Activated CD4-positive, CD25-positive, alpha-beta regulatory T cell (primary cell): ENCODE measurements at places on chromosomes 16 and 17.

DNA sequence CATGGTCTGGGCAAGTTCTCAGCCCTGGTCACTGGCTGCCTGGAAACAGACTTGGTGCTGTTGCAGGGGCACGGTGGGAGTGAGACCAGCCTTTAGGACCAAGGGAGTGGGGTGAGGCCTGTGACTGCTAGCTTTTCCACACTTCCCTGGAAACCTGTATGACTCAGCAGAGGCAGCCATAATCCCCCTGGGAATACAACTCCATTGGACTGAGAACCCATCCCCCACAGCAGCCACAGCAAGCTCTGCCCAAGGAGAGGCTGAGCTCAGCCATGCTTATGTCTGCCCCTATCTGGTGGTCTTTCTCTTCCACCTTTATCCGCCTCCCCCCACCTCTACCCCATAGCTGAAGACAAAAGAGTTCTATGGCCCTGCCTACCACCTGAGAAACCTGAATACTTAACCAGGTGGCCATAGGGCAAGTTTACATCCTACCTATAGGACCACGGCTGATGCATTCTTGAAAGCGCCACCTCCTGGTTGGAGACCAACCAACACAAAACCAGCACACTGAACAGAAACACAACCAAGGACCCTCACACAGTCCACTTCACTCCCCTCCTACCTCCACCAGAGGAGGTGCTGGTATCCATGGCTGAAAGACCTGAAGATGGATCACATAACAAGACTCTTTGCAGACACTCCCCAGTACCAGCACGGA lies 816.2 kb upstream of the SOX9 start:
- DNase-seq = no peak

DNA sequence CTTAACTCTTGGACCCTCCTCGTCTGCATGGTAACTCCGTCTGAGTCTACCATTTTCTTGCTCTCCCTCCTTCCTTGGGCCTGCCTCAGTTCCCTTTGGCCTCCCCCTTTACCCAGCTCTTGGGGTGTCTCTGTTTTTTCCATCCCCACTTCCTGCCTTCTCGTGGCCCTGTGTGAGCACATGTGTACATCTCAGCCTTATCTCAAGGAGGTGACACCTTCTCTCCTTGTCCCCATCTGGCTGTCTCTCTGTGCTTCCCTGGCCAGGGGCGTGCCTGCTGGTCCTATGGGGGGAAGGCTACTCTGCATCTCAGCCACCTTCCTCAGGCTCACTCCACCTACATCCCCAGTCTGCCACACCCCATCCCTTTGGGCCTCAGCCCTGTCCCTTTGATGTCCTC lies 6.6 kb downstream of the CTF1 start:
- no peak for DNase-seq

DNA sequence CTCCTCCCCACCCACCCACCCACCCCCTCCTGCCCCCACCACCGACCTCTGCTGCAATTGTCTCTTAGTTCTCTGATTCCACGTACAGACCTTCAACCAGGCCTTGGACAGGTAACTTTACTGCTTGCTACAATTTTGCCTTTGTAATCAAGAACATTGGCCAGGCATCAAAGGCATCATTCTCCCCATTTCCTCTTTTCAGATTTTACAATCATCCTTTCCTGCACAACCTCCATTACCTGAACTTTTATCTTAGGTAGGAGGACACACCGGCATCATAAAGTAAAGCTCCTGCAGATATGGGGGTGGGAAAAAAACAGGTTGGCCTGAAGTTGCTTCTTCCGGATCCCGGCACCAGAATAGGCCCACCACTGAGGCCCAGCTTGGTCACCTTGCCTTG lies 25.7 kb upstream of the SUPT4H1 start:
- DNase-seq = no peak

- no peak for DNase-seq
These were observed 26.5 kb upstream of the ALOX12 start for GRCh38 chr17:6969323-6969726.

DNA sequence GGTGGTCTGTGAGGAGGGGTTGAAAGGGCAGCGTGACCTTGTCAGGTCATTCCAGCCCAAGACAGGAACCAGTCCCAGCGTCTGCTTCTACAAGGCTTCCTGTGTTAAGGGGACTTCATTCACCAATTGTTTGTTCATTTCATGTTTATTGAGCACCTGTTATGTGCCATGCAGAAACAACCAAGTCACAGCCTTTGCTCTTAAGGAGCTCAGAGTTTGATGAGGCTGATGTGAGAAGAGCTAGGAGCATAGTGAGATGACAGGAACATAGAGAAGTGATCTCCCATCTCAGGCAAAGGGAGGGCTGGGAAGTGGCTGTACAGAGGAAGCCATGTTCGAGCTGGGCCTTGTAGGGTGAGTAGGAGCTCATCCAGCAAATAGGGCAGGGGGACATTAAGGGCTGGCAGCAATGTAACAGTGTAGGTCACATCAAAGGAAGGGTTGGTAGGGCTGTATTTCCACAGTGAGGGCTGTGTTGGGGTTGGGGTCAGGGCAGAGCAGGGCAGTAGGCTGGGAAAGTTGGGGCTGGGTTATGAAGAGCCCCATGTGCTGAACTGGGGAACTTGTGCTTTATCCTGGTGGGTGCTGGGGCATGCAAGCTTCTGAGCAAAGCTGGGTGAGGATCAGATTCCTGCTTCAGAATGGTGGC lies 79.8 kb downstream of the ARHGAP23 start:
- no peak for DNase-seq

DNA sequence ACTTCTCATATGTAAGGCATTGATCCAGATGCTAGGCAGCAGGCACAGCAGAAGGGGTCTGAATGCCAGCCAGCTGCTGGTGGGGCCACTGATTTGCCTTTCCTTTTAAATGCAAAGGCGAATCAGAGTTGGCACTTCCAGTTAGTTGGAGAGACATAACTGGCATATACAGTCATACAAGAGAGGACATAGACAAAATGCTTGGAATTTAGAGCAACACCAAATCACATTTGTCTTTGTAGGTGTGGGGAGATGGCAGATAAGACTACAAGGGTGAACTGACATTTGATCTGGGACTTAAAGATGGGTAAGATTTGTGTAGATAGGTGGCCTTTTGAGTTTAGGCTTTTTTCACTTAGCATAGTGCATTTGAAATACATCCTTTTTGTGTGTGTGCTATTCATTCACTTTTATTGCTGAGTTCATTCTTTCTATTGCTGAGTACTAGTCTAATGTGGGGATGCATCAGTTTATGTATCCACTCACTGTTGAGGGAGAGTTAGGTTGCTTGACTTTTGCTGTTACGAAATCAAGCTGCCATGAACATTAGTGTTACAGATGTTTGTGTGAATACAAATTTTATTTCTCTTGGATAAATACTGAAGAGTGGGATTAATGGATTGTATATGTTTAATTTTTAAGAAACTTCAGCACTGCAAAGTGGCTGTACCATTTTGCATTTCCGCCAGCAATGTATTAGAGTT lies 74.1 kb downstream of the SPECC1 start:
- DNase-seq = no peak

DNA sequence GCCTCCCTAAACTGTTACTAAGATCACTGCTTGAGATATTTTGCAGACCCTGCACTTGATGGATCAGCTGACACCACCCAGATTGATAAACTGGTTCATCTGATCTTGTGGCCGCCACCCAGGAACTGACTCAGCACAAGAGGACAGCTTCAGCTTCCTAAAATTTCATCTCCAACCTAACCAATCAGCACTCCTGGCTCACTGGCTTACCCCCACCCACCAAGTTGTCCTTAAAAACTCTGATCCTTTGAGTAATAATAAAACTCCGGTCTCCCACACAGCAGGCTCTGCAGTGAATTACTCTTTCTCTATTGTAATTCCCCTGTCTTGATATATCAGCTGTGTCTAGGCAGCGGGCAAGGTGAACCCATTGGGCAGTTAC lies 174.8 kb downstream of the UTP18 start:
- DNase-seq = no peak

- no peak for DNase-seq
These were observed 67.8 kb upstream of the AXIN2 start for GRCh38 chr17:65629234-65629690.

DNA sequence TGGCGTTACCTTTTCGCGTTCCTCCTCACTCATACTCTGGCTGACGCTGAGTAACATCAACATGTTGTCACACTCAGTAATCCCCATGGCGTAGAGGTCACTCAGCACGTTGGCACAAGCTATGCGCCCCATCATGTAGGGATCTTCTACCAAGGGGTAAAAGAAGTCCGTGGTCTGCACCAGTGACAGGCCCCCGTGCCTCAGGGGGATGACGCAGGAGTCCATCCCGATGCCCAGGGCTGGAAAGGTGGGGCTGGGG lies 596 bp downstream of the SEPHS2 start:
- DNase-seq = no peak

DNA sequence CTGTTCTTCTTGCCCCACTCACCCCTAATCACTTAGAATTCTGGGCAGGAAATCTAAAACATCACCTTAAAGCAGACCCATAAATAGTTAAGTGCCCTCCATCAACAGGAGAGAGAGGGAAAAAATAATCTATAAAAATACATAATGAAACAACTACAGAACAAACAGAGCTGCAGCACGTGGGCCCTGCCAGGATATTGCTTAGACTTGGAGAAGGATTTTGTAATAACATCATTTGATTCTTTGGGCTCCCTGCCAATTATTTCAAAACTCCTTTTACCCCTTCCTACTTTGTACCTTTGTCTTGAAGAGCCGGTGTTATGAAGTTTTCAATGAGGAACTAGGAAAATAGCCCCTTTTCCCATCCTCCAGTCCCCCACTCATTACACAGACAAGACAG lies 130.6 kb upstream of the TOX3 start:
- DNase-seq = no peak

GRCh38 chr17:74950207-74950606 lies 14.5 kb downstream of the OTOP3 start:
- DNase-seq = no peak

DNA sequence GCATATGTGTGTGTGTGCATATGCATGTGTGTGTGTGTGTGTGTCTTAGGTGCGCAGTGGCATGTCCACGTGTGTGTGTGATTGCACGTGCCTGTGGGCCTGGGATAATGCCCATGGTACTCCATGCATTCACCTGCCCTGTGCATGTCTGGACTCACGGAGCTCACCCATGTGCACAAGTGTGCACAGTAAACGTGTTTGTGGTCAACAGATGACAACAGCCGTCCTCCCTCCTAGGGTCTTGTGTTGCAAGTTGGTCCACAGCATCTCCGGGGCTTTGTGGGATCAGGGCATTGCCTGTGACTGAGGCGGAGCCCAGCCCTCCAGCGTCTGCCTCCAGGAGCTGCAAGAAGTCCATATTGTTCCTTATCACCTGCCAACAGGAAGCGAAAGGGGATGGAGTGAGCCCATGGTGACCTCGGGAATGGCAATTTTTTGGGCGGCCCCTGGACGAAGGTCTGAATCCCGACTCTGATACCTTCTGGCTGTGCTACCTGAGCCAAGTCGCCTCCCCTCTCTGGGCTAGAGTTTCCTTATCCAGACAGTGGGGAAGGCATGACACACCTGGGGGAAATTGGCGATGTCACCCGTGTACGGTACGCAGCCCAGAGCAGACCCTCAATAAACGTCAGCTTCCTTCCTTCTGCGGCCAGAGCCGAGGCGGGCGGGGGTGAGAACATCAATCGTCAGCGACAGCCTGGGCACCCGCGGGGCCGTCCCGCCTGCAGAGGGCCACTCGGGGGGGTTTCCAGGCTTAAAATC lies 47.6 kb downstream of the IL21R start:
- peak; percentile 30 for DNase-seq

DNA sequence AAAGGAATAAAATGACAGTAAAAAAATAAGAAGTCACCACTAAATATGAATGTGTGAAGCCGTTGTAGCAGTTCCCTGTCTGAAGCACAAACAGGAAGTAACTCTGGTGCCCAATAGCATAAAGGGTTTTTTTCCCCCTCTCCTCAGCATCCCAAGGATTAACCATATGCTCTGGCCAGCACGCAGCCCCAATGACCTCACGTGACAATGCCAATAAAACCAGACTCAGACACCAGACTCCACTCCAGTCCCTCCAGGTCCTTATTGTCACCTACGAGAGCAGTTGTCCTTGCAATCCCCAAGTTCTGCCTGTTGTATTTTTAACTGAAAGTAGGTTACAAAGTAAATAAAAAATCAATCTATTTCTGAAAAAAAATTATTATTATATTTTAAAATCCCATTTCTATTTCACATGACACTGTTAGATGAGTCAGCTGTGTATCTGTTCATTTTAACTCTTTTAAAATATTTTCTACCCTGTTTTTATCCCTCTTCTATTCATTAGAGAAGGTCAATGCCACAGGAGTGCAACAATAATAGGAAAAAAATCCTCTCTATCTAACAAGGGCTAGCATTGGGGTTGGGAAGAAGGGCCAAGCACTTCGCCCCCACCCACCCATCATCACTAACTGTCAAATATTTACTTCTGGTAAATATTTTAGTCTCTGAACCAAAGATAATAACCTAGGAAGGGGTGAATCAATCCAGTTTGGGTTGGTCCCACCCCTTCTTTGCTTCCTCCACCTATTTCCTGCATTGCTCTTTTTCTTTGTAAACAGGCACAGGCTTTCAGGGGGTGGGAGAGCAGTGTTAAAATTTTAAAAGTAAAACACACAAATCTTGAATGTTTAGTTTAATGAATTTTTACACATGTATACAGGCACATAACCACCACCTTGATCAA lies 6.6 kb downstream of the PRAC1 start:
- no peak for DNase-seq

GRCh38 chr16:12349936-12350850 lies 373.7 kb downstream of the SNX29 start:
- no peak for DNase-seq

DNA sequence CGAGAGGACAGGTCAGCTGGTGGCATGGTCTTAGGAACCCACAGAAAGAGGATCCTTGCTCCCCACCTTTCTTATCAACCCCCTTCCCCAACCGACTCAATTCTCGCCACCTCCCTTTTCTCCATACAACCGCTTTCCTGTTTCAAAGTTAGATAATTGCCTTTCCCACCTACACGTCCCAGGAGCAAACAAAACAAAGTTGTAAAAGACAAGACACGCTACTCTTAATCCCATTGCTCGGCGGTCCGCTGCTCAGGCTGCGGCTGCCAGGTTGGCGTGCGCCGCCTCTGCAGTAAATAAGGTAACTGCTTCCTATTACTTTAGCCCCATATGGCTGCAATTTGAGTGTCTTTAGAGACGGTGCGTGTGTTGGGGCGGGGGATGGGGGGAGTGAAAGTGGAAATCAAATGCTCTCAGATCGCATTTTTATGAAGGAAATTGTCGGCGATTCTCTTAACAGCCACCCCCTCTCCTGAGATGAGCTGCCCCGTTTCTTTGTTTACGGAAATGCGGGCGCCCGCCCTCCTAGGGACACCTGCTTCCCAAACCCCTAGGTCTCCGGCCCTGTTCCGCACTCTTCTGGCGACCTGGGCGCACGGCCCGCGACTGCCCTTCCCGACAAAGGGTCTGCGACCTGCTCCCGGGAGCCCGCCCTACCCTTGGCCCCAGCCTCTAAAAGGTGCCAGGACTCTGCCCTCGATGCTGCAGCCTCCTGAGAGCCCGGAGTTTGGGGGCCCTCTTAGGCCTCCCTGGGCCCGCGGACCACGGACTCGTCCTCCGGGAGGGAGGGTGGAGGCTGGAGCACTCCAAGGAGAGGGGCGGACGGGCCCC lies 3.7 kb upstream of the CBX8 start:
- DNase-seq = peak; percentile 20

GRCh38 chr16:81936209-81937000 lies 74.9 kb downstream of the SDR42E1 start:
- DNase-seq = no peak

- DNase-seq = no peak
These were observed 2.8 kb upstream of the UBTF start for GRCh38 chr17:44222112-44222869.
